Frontal cortex (tissue), 4 donors: ENCODE measurements at places on chromosomes 3 and 15.

- no peak for DNase-seq
Observed at GRCh38 chr15:60389261-60390077, 8.3 kb downstream of the ANXA2 start.

GRCh38 chr15:67765701-67766100 is 59.6 kb upstream of the SKOR1 start:
- DNase-seq, result no peak

DNA sequence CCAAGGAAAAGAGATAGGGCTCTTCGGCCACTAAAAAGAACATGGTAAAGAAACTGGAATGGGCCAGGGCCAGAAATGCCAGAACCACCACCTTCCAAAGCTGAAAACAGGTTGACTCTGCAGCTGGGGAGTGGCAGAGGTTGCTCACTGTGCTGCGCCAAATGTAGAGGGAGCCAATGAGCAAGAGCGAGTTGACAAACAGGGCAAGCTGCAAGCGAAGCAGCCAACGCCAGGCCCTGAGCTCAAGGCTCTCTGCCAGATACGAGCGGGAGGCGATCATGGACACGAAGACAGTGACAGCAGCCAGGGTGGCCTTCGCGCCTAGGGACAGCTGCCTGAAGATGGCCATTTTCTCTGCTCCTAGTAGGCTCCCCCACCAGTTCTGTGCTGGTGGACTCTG is 3.1 kb downstream of the GLB1 start:
- DNase-seq, result no peak

- DNase-seq, result no peak
Observed at GRCh38 chr15:42544853-42545629, 3.6 kb downstream of the LRRC57 start.

- DNase-seq, result no peak
Observed at GRCh38 chr15:82122746-82123400, 77.1 kb upstream of the MEX3B start.

DNA sequence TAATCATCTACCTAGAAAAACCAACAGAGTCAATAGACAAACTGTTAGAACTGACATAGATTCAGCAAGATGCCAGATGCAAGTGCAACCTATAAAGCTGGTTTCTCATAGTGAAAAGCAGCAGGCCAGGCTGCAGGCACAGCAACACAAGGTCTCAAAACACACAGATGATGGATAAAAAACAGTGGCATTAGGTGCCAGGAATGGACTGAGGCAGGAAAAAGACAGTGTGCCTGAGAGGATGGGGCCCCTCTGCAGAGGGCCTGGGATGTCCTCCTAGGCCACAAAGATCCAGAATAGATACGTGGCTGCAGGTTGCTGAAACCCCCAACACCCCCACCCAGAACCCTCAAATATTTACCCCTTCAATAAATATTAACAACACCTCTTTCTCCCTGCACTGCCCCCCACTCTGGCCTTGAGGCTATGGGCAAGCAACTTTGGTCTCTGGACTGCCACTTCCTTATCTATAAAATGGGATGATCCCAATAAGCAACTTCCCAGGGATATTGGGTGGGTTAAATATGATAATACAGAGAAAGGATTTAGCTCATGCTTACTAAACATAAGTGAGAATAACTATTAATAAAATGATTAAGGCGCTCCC is 35.2 kb upstream of the FGD5 start:
- DNase-seq, result no peak

DNA sequence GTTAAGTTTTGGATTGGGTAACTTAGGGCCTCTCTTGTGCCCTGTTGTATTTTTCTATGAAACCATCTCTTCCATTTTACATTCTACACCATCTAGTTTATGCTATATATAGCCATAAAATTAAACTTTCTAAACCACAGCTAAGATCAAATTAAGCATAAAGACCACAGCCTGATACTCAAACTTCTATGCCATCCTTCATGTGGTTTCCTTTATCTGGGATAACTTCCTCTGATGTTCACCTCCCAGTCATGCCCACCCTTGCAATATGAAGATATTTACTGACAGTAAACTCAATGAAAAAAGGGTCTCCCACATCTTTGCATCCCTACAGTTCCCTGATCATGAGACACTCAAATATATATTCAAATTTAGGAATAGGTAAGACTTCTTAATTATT is 4.2 kb downstream of the SELENOK start:
- DNase-seq, result no peak

DNA sequence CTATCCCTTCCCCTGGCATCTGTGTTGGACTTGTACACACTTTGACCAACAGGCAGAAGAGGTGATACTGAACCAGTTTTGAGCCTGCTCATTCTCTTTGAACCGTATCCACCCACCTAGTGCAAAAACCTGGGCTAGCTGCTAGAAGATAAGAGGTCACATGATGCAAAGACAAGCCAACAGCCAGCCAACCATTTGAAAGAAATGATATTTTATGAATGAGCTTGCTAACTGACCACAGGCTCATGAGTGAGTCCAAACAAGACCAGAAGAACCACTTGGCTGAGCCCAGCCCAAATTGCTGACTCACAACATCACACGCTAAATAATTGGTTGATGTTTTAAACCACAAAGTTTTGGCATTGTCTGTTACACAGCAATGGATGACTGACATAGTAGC is 74.0 kb upstream of the CTNNB1 start:
- DNase-seq, result no peak
